ENCODE measurements at places on chromosomes 2 and 18.

GRCh38 chr2:237408335-237409000 lies 5.5 kb downstream of the COL6A3 start:
- peak; percentile 78 for DNase-seq

DNA sequence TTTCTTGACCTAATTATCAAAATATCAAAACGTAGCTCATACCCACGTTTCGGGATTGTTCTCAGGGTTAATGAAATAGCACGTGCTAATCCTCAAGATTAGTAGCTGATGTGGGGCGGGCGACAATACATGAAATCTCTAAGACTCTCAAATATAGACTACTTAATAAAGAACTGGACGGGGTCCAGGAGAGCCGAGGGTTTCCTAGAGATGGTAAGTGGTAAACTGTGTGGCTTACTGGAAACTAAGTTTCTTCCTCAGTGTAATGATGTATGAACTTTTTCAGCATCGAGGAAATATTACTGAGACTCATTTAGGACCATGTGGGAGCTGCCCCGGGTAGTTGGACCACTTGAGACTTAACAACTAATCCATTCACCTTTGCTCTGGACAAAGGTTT lies 453.3 kb upstream of the SALL3 start:
- DNase-seq, result no peak

DNA sequence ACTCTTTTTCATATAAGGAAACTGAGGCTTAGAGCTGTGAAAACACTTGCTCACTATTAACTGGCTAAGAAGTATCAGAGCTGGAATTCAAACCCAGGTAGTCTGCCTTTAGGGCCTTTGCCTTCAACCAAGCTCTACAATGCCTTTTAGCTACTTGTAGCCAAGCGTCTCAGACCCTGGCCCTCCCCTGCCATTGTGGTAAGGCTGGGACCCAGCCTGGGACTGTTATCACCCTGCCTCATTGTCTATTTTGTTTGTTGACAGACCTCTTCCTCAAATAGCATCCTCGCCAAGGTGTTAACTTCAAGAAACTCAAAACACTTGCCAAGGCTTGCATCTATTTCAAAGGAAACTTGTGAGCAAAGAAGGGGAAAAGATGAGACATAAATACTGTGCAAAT lies 76.7 kb upstream of the CD28 start:
- DNase-seq, result no peak

- DNase-seq, result no peak
Observed at GRCh38 chr18:63421514-63421913, 762 bp downstream of the VPS4B start.

GRCh38 chr2:65045651-65046050 lies 10.6 kb upstream of the CEP68 start:
- DNase-seq, result peak; percentile 95

- DNase-seq, result peak; percentile 45
Observed at GRCh38 chr2:133362061-133362476, 206.2 kb downstream of the NCKAP5 start.

DNA sequence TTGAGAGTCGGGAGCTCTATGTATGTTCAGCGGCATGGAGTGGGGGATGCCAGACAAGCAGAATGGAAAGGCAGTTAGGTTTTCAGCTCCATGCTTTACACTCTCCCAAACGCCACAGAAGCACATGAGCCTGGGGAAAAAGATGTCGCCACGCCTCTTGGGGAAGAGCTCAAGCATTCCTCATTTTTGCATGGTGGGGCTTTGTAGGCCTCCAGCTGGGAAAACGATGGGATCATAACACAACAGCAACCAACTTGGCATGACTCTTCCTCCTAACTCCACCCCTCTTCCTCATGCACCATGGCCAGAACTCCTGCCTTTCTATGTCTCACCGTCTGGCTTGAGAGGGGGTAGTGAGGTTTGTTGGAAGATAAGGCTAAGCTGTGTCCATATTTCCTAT lies 102.6 kb downstream of the PAX3 start:
- peak; percentile 30 for DNase-seq

DNA sequence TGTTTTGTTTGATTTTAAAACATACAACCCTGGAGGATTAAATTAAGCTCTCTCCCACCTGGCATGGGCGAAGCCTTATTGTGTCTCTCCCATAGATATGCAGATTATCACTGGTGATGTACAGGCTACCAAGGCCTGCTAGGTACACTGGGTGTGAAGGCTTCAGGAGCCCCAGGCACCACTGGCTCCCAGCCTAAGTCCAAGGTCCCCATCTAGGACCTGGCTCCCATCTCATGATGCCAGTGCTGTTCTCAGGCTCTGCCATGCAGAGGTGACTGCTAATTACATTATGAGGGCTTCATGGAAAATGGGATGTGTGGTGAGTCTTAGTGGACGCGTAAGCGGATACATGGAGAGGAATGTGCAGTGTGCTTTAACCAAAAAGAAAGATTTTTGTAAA lies 201.2 kb upstream of the KLHL29 start:
- DNase-seq, result no peak

GRCh38 chr18:56067969-56068671 lies 480.1 kb upstream of the TCF4 start:
- peak; percentile 83 for DNase-seq

DNA sequence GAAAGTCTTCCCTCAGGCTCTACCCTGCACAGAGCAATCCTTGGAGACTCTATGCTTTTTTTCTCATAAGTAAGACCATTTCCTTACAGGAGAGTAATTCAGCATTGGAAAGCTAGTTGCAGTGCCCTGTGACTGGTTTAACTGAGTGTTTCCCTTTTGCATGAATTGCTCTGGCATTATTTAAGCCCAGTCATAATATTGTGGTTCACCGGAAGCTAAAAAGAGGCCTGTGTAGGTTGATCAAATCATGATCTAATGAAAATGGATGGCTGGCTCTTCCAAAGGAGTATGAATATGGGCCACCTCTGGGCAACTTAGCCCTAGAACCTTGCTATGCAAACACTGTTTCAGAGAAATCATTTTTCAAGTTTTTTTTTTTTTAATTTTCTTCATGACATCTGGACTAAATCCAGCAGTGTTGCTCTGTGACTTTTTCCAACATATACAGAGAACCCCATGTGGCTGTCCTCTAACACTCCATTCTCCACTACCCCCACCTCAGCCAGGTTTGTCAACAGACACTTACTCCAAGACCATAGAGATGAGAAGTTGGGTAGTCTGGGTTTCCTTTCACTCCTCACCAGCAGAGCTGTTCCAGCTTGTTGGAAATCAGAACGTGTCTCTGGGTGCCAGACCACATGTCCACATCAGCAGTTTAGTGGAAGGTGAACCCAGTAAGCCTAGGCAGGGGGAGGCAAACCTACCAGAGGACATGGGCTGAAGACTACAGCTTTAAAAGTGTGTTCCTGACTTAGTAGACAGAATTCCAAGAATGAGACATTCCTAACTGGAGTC lies 175.2 kb upstream of the SLC14A2 start:
- DNase-seq, result no peak

DNA sequence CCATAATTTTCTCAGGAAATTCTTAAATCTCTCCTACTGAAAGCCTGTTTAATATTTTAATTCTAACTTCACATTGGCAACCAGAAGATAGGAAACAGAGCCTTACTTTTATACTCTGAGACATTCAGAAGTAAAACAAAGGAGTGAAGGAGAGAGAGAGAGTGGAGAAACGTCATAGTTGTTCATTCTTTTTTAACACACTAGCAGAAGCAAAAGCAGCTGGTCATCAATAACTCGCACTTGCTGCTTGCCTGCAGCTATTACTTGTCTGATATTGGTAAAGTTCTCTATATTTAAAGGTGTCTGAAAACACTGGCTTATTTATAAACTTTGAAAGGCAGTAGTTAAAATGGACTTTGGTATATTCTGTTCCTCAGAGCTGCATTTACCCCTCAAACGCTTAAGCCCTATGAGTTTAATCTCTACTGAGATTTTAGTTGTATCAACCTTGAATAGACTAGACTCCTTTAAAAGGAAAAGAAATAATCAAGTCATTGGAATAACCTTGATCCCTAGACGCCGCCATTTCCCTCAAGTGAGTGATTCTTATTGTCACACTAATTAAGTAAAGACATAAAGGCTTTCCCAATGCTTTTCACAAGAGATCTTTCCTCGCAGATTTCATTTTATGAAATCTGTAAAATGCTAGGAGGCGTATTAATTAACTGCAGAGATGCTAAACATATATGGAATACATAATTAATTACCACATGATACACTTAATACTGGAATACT lies 182.0 kb downstream of the PID1 start:
- DNase-seq, result no peak

DNA sequence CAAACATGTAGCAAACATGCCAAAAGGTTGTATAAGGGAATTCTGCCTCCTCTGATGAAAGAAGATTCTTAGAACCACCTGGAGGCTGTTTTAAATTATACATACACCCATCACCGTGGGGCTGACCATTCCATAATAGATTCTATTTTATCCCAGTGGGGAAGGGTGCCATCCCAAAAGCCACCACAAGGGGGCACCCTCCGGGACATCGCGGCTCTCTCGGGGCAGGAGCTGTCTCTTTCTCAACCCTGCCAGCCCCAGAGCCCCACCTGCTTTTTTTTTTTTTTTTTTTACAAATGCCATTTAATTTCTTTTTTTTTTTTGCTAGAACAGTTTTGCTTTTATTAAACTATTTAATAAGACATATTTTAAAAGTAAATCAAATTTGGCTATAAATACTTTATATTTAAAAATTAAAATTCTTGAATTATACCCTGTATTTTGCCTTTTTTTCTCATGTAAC lies 8.6 kb upstream of the MTCL1 start:
- peak; percentile 48 for DNase-seq

GRCh38 chr2:105873721-105874120 lies 129.0 kb downstream of the NCK2 start:
- peak; percentile 92 for DNase-seq

DNA sequence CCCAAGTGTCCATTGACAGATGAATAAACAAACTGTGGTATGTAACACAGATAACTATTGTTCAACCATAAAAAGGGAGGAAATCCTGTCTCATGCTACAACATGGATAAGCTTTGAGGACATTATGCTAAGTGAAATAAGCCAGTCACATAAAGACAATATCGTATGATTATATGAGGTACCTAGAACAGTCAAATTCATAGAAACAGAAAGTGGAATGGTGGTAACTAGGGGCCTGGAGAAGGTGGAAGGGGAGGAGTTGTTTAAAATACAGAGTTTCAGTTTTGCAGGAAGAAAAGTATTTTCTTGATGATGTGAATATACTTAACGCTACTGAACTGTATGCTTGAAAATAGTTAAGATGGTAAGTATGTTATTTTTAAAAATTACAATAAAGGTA lies 304.6 kb upstream of the CXCR4 start:
- no peak for DNase-seq

GRCh38 chr2:145321344-145321743 lies 801.4 kb upstream of the ZEB2 start:
- no peak for DNase-seq

GRCh38 chr2:109663721-109664120 lies 49.6 kb downstream of the SOWAHC start:
- DNase-seq, result peak; percentile 73

GRCh38 chr2:240326246-240326645 lies 109.2 kb upstream of the GPC1 start:
- DNase-seq, result peak; percentile 33

- DNase-seq, result no peak
Observed at GRCh38 chr2:55025627-55026026, 24.6 kb downstream of the RTN4 start.

DNA sequence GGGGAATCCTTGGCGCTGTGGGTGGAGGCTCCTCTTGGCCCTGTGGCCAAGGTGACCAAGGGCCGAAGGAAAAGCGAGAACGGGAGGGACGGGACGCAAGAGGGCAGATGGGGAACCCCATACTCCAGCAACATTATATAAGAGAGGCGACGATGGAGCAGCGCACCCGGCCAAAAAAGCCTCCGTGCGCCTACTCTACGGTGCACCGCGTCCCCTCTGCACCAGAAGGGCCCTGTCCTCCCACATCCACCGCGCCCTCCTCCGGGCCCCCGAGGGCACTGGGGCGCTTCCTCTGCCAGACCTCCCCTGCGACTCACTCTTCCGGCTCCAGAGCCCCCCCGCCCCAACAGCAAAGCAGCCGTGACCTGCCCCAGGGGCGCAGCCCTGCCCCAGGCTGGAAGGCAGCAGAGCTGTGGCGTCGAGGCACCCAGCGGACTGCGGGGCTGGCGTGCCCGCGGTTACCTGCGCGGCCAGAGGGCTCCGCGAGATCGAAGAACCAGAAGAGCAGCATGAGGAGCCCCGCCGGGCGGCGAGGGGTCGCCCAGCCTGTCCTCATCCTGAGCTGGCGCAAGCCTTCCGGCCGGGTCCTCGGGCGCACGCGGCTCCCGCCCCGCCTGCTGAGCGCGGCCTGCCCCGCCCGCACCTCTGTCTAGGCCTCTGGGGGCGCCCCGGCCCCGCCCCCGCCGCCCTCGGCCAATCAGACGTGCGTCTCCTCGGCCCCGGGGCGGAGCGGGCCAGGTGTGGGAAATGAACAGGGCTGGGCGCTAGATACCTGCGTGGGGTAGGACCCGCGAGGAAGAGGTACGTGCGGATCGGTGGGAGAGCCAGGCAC lies 106.3 kb upstream of the CD302 start:
- DNase-seq, result no peak

- no peak for DNase-seq
Observed at GRCh38 chr2:50284188-50284587, 747.7 kb downstream of the NRXN1 start.

DNA sequence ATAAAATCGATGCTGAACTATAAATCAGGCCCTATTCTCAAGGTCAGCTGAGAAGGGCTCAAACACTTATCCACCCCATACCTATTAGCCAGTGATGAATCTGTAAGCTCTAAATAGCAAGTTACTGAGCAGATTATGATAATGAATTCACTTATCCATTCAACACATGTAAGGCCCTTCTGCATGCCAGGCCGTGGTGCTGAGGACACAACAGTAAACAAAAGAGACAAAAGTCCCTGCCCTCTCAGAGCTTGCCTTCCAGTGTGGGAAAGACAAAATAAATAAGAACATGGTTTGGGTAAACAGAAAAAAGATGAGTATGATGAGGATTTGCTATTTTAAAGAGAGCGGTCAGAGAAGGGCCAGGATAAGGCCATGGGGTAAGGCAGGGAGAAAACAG lies 11.7 kb downstream of the TTC32 start:
- no peak for DNase-seq

GRCh38 chr2:66481100-66481549 lies 46.2 kb downstream of the MEIS1 start:
- peak; percentile 79 for DNase-seq

- no peak for DNase-seq
Observed at GRCh38 chr2:38765149-38765548, 12.9 kb upstream of the GEMIN6 start.

GRCh38 chr18:2987876-2988790 lies 24.8 kb downstream of the LPIN2 start:
- peak; percentile 39 for DNase-seq

DNA sequence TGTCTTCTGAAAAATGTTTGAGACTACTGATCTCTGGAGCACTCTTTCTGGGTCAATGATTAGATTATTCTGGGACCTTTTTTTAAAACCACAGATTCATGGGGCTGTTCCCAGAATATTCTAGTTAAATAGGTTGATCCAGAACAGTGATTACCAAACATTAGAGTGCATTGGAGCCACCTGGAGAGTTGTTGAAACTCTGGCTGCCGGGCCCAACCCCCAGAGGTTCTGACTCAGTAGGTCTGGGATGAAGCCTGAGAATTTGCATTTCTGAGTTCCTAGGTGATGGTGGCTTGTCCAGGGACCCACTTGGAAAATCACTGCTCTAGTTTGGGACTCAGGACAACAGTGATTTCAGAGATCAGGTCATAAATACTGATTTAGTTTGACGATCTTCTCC lies 197.3 kb downstream of the PTPRM start:
- no peak for DNase-seq

GRCh38 chr2:107936433-107937359 lies 49.6 kb upstream of the SLC5A7 start:
- peak; percentile 4 for DNase-seq
